Hematopoietic multipotent progenitor cell treated with erythropoietin and hydrocortisone succinate and interleukin-3 and kit ligand, for 6 days (in vitro differentiated cells): ENCODE measurements at places on chromosomes 2 and 18.

GRCh38 chr2:175461839-175462238 is 280.3 kb upstream of the ATP5MC3 start:
- peak; percentile 4 for DNase-seq

GRCh38 chr2:40535972-40536371 is 84.1 kb upstream of the SLC8A1 start:
- no peak for DNase-seq

GRCh38 chr2:151691631-151692030 is 42.6 kb downstream of the NEB start:
- DNase-seq = no peak

- DNase-seq = no peak
Measured at GRCh38 chr2:209523867-209524266, 100.0 kb downstream of the MAP2 start.

DNA sequence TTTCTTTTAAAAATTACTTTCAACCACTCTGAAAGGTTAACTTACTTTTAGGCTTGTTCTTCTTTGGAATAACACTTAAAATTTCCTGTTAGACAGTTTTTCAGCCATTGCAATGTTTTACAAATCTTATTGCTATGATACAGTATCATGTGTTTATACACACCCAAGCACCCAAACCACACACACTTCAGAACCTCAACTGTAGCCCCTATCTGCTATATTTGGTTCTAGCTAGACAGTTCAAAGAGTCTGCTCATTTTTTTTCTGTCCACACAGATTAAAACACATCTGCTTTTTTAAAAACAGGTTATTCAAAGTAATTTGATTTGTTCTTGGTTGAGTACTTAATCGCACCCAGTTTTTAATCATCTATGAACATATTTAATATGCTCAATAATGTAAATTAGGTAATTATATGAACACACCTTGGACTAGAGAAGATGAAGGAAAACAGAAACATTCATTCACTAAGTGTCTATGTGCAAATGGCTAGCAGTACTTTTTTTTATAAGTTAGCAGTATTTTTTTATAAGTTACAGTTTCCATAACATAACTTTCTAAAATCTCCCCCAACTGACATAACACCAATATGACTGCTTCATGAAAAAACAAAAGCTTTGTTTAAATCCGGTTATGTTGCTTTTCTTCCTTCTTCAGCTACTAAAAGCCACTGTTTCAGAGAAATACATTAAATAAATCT is 17.6 kb downstream of the FBXO11 start:
- peak; percentile 66 for DNase-seq

DNA sequence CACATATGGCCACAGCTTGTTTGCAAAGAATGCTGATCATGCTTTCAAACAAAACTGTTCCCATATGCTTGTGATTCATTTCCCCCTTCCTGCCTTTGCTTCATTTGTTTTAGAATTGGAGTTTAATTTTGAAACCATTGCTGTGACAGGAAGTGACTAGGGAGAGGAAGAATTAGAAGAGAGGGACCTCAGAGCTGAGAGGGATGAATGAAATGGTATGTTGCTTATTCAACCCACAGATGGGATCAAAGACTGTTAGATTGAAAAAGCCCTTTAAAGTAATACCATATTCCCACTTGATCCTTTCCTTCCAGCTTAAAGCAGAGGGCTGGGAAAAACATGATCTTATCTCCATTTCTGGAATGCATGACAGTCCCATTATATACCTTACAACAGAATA is 106.2 kb upstream of the RNF152 start:
- DNase-seq = no peak

DNA sequence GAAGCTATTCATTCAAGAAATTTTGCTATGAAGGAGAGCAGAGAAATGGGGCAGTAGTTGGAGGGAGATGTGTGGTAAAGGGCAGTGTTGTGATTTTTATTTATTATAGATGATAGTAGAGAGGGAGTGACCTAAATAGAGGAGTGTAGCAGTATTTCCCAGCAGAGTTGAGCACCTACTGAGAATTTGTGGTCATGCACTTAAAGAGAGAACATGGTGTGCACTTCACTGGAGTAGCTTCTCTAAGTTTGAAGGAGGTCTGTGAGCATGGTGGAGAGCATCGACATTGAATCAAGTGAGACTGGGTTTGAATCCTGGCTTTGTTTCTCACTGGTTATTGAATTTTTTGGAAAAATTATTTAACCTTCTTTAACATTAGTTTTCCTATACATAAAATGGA is 129.2 kb downstream of the AQP4 start:
- DNase-seq = no peak

DNA sequence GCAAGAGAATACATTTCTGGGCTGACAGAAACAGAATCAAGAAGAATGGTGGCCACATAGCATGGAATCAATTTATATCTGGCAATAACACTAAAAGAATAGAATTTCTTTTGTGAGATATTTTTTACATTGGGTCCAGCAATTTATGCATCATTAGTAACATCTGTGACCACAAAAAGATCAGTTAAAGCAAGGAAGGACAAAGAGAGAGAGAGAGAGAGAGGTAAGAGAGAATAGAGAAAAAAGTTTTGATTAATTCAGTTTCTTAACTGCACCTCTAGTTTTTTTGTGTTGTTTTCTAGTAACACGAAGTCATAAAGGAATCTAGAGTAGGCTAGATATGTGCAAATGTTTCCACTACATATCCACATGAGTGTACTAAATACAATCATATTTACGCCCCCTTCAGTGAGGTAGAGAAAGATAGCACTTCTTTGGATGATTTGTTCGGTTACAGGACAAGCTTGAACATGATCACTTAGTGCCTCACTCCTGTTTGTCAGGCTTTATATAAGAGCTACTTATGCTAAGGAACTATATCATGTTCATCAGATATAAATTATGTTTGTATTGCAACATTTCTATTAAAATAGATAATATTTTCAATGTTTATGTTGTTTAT is 247.4 kb upstream of the COL3A1 start:
- DNase-seq = no peak

GRCh38 chr2:223788826-223789225 is 48.6 kb downstream of the AP1S3 start:
- no peak for DNase-seq

- DNase-seq = no peak
Measured at GRCh38 chr18:23745366-23745765, 56.1 kb downstream of the LAMA3 start.

GRCh38 chr18:45496741-45497140 is 118.5 kb upstream of the SLC14A2 start:
- DNase-seq = no peak

DNA sequence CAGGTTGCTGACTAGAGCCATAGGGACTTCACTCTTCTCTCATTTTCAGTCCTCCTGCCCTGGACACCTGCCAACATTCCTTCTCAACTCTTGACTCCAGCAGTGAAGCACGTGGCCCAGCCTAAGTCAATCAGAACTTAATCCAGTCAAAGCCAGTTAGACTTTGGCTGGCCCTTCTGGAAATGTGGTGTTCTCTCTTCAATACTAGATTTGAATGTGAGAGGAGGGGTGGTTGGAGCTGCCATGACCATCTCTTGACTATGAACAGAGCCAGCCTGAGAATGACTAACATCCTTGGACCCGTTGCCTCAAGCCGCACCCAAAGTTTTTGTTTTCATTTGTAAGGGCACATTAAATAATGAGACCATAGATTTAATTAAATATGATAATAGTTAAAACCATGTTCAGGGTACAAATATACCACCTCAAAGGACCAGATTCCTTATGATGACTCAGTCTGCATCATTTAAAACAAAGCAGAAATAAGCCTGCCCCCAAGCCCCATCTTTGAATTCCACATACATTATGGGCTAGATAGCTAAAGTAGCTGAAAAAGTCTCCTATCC is 49.7 kb upstream of the RASGRP3 start:
- DNase-seq = no peak

GRCh38 chr2:38243186-38243880 is 133.7 kb downstream of the ATL2 start:
- DNase-seq = no peak

DNA sequence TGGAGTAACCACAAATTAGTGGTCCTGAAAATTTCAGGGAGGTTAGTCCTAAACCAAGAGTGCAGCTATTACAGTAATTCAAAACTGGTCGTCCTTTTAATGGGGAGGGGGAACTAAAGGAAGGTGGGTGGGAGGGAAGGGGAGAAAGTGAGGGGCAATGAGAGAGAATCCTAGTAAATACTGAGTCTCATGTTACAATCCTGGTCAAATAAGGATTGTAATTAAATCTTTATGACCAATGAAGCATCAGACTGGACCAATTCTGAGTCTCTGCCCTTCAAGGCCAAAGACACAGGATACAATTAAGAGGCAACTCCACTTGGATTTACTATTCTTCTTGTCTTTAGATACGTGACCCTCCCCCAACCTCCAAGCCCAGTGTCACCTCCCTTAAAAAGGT is 262.9 kb downstream of the BCL11A start:
- DNase-seq = no peak

GRCh38 chr2:149223472-149224095 is 106.8 kb upstream of the LYPD6 start:
- no peak for DNase-seq

GRCh38 chr2:221268631-221269030 is 303.5 kb downstream of the EPHA4 start:
- DNase-seq = no peak

GRCh38 chr18:33803636-33804035 is 225.6 kb downstream of the ASXL3 start:
- no peak for DNase-seq

GRCh38 chr2:86011449-86011941 is 94.2 kb downstream of the POLR1A start:
- no peak for DNase-seq

DNA sequence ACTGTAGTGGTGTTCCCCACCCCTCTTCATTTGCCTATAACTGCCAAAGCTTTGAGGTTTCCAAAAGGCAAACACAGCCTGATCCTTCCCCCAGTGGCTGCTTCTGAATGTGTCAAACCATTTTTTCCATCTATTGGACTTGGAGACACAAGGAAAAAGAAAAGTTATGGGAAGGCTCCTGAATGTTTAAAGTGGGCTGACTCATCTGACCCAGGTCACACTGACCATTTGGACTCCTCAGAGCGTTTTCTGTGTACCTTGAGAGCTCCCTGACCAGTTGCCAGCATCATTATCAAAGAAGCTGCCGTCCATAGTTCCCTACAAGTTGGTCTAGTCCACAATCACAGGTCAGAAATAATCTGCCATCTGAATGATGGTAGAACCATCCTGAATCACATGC is 123.4 kb upstream of the COL3A1 start:
- no peak for DNase-seq

- no peak for DNase-seq
Measured at GRCh38 chr2:31992025-31992579, 18.7 kb downstream of the MEMO1 start.

- peak; percentile 9 for DNase-seq
Measured at GRCh38 chr2:35343135-35343534, 1012.4 kb upstream of the CRIM1 start.

- DNase-seq = no peak
Measured at GRCh38 chr2:176814274-176814673, 398.3 kb upstream of the HNRNPA3 start.

DNA sequence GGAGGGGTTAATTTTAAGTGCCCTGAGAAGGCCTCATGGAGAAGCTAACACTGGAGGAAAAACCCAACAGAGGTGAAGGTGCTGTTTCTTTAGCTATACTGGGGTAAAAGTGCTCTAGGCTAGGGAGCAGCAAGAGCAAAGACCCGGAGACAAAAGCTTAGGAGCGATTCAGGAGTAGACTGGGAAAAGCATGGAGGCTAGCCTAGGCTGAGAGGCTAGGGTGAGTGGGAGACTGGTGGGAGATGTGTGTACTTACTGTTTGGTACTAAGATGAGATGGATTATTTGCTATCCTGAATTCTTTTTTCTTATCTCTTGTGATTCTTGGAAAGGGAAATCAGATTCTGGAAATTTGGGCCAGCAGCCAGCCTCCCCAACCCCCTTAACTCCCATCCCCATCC is 2.0 kb downstream of the GIGYF2 start:
- no peak for DNase-seq

DNA sequence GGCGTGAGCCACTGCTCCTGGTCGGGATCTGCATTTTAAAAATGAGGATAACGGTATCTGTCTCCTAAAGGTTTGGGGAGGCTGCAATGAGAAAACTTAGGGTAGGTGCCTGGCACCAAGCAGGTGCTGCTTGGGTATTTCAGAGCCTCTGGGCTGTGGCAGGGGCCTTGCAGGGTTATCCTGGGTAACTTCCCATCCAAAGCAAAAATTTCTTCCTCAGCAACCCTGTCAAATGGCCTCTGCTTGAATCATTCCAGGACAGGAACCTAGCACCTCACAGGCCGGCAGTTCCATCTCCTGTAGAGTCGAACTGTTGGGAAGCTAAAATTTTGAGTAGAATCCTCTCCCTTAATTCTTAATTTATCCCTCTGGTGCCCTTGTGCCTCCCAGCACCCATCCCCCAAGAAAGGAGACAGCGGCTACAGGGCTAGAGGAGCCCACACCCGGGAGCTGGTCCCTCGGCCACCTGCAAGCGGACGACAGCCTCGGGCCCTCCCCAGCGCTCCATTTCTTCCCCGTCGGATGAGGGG is 868 bp downstream of the CGREF1 start:
- no peak for DNase-seq

GRCh38 chr2:85806358-85807118 is 52.7 kb downstream of the ATOH8 start:
- no peak for DNase-seq

DNA sequence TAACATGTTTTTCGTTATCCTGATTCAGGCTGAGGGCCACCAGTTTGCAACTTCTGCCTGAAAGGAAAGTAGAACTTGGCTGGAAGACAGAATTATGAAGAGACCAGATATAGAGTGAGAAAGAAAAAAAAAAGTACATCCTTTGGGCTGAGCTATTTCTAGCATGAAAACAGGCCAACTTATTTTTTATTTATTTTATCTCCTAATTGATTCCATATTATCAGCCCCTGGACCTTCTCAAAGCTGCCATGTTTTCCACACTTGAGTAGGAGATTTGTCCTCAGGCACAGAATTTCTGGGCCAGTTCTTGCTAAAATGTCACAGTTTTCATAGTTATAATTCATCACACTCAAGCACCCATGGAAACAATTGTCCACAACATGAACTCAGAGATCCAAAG is 586.8 kb upstream of the CNTNAP5 start:
- no peak for DNase-seq

GRCh38 chr2:2798337-2798736 is 467.3 kb upstream of the MYT1L start:
- no peak for DNase-seq

- no peak for DNase-seq
Measured at GRCh38 chr2:99808361-99809200, 318.8 kb upstream of the REV1 start.

DNA sequence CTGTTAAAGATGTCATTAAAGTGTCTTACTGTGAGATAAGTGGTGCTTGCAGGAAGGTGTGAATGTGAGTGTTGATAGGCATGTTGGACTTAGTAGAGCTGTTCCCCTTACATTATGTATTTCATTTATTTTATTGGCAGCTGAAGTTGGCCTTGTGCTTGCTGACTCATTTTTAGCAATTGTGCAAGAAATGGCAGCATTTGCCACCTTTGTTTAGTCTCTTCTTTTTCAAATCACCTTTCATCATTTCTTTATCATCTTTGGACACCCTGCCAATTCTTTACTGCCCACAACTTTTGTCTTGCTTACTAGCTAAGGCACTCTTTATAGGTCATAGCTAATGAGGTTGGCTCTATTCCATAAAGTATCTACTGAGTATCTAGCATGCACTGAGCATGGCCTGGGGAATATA is 130.3 kb upstream of the LYPD6 start:
- no peak for DNase-seq
